ENCODE measurements at places on chromosomes 1 and 21.
A peak's percentile ranks its signal among the peaks of the same experiment; 100 is the strongest.

DNA sequence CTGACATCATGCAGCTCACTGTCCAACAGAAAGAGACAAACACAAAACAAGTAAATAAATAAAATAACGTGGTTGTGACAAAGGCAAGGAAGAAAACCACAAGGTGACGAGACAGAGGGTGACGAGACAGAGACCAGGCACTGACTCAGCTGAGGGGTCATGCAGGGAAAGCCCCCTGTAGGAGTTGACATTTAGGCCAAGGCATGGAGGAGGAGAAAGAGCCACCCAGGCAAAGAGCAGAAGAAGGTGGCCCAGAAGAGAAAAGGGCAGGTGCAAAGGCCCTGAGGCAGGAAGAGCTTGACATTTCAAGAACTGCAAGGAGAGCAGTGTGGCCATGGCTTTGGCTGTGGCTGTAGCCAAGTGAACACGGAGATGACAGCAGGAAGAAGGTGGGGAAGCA is 65.1 kb upstream of the ID3 start:
- DNase-seq, result peak; percentile 50

DNA sequence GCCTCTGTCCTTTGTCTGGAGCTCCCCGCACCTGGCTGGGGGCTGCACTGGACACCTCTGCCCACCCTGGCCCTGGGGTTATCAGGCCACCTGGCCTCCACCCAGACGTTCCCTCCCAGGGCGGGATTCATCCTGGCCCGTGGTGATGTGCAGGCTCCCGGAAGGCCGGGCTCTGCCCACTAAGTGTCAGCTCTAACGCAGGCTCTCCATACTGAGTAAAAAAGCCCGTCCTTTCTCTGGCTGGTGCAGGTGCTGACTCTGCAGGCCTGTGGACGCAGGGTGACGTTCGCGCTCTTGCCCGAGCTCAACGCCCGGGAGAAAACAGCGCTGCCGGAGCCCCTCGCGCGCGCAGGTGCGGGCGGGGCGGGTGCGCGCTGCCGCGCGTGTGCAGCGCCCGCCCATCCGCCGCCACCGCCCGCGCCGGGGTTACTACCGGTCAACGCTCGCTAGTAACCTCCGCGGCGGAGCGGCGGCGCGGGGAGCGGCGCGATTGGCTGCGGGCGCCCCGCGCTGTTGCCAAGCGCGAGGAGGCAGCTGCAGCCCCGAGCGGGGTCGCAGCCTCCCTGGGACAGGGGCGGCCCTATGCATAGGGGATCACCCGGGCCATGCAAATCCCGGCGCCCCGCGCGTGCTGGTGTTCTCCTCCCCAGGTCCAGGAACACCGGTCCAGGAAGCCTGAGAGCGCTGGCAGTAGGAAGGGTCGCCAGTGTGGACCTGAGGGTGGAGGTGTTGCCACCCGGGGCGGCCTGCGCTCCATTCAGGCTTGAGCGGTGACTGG is 15.7 kb downstream of the ABCG1 start:
- DNase-seq, result peak; percentile 89

DNA sequence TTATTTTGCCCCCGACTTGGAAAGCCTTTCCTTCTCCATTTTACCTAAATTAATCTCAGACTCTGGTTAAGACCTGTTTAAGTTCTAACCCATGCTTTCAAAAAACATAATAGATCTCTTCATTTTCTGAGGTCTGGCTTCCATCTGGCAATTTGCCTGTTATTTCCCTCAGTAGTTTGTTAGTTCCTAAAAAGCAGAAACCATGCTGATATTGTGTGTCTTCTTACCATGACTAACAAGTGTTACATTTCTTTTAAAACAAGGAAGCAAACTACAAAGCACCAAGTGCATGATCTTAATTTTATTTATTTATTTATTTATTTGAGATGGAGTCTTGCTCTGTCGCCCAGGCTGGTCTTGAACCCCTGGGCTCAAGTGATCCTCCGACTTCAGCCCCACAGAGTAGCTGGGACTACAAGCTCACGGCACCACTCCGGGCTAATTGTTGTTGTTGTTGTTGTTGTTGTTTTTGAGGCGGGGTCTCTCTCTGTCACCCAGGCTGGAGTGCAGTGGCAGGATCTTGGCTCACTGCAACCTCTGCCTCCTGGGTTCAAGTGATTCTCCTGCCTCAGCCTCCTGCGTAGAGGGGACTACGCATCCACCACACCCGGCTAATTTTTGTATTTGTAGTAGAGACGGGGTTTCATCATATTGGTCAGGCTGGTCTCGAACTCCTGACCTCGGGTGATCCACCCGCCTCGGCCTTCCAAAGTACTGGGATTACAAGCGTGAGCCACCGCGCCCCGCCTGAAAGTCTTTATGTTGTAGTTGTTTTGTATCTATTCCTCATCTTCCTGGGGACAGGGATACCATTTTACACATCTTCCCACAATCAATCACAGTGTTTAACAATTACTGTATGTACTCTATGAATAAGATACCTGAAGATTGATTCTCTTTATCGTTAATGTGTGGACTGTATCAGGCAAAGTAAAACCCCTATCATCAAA is 1.3 kb upstream of the PATJ start:
- DNase-seq, result no peak

DNA sequence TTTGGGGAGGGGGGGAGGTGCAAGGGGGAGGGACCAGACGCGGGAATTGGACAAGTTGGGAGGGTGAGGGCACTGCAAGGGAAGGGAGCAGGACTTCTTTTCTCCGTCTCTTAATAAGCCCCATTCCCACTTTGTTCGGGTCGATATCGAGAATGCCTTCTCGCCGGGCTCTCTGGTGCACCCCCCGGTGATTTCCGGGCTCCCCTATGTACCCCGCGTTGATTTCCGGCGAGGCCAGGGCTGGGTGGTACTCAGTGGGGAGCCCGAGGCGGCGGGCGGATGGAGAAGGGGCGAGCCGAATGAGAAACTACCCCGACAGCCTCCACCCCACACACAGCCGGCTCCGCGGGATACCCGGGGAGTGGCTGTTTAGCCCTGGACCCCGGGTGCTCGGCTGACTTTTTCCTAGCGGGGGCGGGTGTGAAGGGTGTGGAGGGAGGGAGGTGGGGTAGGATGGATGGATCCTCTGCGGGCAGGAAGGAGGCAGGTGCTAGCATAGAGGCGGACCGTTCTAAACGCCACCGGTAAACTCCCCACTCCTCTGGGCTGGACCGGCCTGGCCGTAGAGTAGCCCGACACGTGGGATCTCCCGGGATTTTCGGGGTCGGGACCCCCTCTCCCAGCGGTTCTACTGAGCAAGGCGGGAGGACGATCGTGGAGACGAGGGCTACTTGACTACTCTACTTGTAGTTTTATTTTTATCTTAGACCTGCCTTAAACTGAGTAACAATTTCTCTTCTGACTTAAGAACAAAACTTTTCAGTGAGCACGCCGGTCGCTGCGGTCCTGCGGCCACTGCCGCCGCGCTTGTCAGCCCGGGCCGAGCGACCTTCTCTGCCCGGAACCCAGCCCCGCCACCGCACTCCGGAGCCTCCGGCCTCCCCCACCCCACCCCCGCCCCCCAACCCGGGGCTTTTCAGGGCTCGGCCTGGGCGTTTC is 1.0 kb downstream of the RNF220 start:
- DNase-seq, result no peak

DNA sequence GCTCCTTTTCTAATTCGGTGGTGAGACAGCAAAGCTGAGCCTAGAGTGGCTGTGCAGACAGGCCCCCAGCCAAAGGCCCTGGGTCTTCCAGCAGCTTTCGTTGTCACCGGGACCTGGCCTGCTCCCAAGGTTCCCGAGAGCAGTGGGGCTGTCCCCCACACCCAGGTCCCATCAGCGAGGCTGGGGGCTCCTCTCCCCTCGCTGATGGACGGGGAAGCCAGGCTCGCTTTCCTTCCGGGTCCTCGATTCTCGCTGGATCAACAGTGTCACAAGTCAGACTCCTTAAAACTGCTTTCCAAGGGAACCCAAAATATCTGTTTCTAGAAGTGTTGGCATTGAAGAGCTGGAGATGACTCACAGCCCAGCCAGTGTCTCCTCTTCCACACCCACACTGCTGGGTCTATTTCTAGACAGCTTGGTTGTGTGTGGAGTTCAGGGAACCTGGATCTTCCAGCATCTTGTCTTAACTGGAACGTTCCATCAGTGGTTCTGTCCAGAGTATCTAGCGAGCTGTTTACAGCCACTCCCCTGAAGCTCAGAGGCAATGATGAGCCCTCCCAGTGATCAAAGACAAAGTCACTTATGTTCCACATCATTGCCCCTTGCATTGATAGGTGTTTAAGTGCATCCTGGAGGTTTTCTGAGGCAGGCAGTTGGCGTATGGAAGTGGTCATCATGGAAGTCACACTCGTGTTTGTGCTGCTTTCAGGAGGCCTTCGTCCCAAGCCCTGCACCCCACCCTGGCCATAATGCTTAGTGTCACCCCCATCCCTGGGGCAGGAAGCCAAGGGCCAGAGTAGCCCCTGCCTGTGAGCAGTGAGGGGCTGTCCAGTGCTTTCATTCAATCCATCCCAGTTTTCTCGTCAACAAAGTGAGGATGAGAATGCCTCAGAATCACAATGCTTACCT is 35.2 kb downstream of the RRP1 start:
- no peak for DNase-seq

- peak; percentile 70 for DNase-seq
These were observed 58.7 kb downstream of the RABGAP1L start for GRCh38 chr1:174217787-174218574.

DNA sequence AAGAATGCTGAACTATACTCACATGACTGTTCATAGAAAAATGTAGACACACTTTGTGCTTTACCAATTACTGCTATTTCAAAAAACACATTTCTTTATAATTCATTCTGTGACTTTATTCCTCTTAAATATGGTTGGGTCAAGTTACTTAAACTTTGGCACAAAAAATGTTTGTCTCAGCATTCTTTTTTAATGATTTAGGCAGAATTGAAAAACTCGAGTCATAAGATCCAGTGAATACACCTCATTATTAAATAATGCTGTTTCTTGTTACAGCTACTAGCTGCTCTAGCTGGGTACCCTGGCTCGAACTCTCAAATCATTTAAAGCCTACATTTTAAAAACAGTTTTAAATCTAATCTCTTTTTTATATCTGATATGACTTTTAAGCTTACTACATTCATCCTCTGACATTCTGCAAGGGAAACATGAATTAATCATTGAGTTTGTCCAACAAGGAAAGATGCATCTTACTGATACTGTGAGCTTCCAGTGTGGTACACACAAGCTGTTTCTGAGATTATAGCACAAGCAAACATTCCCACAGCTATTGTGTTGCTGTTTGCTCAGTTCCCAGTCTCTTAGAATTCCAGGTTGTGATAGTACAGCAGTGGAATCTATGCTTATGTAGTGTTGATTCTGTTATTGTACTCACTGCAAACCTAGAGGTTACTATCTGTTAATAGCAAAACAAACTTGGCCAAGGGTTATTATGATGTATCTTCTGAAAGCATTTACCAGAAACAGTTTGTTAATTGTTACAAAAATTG is 746.5 kb downstream of the USP25 start:
- DNase-seq, result no peak

GRCh38 chr1:178646821-178647220 is 78.2 kb upstream of the RALGPS2 start:
- DNase-seq, result no peak

- DNase-seq, result no peak
These were observed 7.2 kb downstream of the TRAPPC3 start for GRCh38 chr1:36142121-36142520.

DNA sequence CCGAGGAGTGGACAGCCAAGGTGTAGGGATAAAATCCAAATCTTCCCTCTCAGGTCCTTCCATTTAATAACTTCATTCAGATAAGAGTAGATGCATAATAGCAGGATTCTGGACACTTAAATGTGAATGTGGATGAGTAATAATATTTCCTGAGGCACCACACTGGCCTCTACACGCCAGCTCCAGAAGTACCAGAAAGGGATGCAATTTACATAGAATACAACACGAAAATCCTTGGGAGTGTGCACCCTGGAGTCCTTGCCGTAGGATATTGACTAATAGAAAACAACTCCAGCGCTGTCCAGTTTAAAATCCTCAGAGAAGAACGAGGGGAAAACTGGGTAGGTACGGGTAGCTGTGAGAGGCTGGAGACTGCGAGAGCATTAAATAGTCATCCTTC is 6.9 kb downstream of the PLXNA2 start:
- DNase-seq, result no peak

- no peak for DNase-seq
These were observed 587.7 kb downstream of the MATN1 start for GRCh38 chr1:30135698-30136097.

DNA sequence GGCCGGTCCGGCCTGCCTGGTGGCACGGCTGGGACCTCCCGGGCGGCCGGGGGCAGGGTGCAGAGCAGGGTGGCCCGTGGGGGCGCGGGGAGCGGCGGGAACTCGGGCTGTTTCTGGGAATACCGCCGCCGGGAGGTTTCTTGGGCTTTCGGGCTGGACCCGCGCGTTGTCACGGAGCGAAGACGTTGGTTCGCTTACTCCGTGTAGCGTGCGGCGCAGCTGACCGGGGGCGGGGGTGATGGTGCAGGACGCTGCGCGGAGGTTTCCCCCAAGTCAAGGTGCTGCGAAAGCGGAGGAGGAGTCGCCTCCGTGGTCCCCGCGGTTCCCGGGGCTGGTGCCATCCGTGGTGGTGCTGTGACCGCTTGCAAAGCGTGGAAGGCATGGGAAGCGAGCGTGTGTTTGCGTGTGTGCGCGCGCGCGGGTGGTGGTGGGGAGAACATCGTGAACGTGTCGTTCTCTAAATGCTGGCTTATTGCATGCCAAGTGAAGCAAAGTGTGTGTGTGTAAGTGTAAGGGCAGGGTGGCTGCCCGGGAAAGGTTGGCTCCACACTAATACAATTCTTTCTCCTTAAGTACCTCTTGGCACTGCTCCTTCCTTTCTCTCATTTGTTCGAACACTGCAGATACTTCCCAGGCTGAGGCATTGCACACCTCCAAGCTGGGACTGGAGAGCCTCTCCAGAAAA is 1.1 kb downstream of the RYR2 start:
- DNase-seq, result no peak

DNA sequence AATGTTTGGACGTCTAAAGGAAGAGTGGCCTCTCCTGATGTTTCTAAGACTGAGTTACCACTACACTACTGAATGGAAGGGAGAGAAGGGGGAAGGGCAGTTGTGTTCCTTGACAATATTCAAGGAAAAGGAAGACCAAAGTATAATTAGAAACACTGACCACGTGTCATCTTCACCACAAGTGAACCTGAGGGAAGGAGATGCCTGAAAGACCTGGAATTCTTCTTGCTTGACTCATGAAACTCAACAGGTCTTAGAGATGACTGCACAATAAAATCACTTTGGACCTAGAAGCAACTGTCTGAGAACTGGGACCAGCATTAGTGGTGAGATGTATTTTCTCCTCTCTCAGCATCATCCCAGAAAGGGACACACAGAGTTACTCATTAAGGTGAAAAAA is 56.7 kb downstream of the PTPN14 start:
- no peak for DNase-seq

- no peak for DNase-seq
These were observed 41.1 kb downstream of the SLC35F3 start for GRCh38 chr1:233945573-233945972.

GRCh38 chr1:170692866-170693575 is 29.1 kb downstream of the PRRX1 start:
- no peak for DNase-seq

Measured in CD8-positive, alpha-beta T cell (primary cell).